ENCODE measurements at places on chromosomes 3 and 15.

- DNase-seq = no peak
Observed at GRCh38 chr3:51622413-51622812, 48.6 kb upstream of the TEX264 start.

DNA sequence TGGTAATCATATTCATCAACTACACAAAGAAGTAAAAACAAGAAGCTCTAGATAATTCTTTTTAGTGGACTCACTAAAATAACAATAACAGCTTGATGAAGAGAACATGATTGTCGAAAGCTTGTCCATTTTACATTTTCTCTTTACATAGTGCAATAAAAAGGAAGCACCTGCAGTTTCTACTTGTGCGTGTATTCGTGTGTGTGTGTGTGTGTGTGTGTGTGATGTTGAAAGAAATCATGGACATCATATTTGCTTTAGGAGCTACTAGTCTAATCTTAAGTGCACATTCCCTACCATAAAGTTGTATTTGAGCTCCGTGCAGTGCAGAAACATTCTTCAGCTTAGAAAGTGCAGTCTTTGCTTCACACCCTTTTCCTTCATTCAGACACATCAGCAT lies 288.8 kb downstream of the ZBTB20 start:
- DNase-seq = no peak

GRCh38 chr15:95596496-95596895 lies 734.0 kb upstream of the NR2F2 start:
- no peak for DNase-seq

GRCh38 chr3:55089211-55089610 lies 161.4 kb upstream of the LRTM1 start:
- DNase-seq = no peak

DNA sequence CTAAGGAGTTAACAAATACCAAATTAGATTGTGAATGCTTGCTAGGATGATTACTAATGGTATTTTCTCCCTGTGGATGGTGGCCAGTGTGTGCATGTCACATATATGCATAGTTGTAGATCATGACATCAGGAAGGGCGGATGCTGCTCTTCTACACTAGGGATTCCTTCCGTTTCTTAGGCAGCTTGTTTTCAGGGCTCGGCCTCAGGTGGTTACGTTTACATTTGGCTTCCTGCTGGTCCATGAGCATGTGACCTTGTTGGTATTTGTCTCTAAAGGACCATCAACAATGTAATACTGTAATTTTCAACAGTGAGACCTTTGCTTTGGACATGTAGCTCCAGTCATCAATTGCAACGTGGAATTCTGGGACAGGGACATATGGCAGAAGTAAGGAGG lies 221.4 kb downstream of the NR1D2 start:
- DNase-seq = no peak

DNA sequence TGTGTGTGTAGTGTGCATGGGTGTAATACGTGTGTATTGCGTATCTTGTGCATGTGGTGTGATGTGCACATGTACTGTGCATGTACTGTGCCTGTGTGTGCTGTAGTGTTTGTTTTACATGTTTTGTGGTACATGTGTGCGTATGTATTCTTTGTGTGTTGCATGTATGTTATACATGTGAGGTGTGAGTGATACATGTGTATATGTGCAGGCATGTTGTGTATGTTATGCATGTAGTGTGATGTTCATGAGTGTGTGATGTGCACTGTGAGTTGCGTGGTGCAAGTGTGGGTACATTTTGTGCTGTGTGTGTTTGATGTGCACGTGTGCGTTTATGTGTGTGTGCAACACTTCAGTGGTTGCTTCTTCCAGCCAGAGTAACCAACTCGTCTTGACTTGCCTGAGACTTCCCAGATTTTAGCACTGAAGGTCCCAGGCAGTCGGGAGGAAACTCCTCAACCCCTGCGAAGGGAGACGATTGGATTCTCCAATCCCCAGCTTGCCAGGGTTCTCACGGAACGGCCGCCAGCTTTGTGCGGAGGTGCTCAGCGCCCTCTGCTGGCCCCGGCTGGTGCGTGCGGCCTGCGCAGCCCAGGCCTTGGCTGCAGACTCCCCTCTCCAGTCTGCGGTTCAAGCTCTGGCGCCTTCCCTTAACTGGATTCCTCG lies 3.6 kb downstream of the GALNT15 start:
- DNase-seq = no peak

DNA sequence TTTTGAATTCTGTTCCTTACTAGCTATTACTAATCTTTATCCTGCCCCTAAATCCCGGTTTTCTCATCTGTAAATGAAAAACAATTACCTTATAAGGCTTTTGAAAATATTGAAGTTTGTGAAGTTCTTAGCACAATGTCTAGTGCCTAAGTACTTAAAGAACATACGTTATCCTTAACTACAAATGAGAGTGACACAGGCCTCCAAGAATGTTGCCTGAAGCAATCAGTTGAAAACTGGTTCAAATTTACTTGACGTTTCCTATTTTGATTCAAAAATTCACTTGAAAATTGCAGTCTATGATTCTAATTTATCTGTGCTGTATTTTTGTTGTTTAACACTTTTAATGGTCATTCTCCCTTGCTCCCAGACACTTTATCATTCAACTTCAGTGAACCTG lies 3.2 kb downstream of the SENP7 start:
- no peak for DNase-seq

- no peak for DNase-seq
Observed at GRCh38 chr3:138135146-138135832, 3.1 kb upstream of the A4GNT start.

DNA sequence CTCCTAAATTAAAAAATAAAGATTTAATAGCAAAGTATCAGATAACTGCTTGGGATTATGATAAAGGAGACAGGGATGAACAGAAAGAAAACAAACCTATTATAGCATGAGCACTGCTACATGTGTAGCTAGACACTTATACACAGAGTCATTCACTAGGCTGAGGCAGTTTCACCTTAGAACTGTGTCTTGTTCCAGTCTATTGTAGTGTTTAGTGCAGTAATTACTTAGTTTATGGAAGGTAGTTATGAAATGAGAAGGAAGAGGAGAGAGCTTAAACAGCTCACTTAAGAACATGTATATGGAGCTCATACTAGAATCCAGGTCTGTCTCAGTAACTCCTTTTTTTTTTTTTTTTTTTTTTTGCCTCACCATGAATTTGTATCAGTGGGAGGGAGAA lies 441.4 kb downstream of the PDCD6IP start:
- no peak for DNase-seq

GRCh38 chr15:36932070-36932469 lies 168.3 kb downstream of the MEIS2 start:
- no peak for DNase-seq

- no peak for DNase-seq
Observed at GRCh38 chr3:13564751-13565560, 16.0 kb downstream of the FBLN2 start.

GRCh38 chr3:76487446-76487845 lies 552.5 kb upstream of the ROBO2 start:
- DNase-seq = no peak

DNA sequence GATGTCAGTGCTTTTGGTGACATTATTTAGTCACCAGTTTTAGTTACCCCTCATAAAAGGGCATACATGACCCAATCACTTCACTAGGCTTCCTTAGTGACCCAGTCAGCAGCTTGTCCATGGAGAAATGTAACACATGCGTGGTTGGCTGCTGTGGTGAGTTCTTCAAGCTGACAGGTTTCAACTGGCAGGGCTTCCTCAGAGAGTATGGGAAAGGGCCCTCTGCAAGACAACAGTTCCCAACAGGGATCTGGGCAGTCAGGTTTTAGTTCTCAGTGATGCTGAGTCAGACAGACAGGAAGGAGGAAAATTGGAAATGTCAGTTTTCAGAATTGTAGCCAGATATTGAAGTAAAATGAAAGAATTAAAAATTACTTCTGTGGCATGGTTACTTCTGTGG lies 282.5 kb downstream of the TBL1XR1 start:
- DNase-seq = no peak

- no peak for DNase-seq
Observed at GRCh38 chr3:158403013-158403412, 168.0 kb upstream of the MLF1 start.

GRCh38 chr3:62688050-62688449 lies 187.2 kb downstream of the CADPS start:
- DNase-seq = no peak

DNA sequence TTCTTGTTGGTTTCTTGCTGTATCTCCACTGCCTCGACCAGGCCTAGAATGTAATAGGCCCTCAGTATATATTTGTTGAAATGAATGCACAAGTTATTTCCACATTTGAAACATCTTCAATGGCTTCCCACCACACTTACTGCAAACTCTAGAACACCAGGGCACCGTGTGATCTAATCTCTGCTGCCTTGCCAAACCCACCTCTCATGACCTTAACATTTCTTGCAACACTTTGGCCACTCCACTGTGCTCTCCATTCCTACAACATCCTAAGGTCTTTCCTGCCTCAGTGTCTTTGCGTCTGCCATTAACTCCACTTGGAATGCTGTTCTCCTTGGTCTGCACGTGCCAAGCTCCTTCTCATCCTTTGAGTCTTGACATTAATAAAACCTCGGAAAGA lies 14.1 kb downstream of the FRMD4B start:
- no peak for DNase-seq

DNA sequence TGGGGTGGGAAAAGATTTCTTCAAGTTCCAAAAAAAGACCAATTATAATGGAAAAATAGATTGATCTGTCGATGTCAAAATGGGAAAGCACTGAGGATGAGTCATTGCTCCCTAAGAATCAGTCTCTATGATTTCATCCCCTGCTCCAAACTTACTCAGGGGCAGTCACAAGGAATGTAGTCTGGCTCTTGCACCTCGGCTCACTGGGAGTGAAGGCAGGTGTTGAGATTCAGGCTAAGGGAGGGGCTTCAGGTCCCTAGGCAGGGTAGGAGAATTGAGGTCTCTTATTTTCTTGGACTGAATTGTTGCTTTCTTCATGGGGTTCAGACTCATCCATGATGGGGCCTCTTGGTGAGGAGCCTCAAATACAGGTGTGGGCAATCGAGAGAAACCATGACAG lies 14.2 kb downstream of the ESYT3 start:
- no peak for DNase-seq

DNA sequence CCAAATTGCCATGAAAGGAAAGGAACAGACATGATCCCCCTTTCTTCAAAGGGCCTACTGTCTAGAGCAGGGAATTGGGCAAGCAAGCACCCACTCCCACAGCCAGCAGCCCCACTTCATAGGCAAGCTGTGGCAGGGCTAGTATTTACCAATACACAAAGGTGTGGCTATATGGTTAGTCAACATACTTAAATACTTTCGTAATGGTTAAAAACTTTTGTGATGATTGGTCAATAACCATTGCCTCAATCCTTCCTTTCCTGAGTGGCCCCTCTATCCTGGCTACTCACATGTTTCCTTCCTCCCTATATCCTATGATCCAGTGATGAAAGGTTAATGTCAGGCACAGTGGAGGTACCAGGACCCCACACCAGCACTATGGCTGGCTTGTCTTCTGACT lies 30.1 kb upstream of the ARL8B start:
- DNase-seq = no peak

GRCh38 chr3:180932819-180933218 lies 20.3 kb downstream of the FXR1 start:
- DNase-seq = no peak

DNA sequence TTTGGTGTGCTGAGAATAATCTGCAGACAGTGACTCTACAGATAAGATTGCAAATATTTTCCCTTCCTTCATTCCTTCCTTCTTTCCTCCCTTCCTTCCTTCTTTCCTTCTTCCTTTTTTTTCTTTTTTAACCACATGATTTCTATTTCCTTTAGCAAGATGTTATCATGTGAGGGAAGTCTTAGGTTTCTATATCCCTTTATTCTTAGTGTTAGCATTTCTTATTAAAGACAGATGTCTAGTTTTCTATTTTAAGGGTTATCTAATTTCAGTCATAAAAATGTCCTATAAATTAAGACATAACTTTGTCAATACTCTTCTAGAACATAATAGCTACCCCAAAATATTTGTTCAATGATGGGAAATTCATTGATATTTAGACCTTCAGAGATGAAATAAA lies 470.9 kb downstream of the LPP start:
- DNase-seq = no peak

DNA sequence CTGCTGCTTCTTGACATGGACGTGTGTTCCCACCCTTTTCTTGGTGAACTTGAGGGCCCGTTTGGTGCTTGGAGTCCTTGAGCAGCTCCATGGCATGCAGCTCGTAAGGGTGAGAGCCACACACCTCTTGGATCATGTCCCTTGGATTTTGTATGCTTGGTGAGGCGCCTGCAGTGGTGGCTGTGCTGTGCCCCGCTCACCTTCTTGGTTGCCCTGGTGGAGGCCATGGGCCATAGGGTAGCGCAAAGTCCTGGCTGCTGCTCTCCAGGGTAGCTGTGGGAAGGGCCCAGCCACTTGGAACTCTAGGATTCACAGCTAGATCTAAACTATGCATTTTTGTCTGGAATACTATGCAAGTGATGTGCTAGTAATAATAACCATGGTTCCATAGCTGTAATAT lies 26.7 kb upstream of the DPPA4 start:
- no peak for DNase-seq

GRCh38 chr3:145681181-145681580 lies 479.8 kb downstream of the PLOD2 start:
- no peak for DNase-seq

- no peak for DNase-seq
Observed at GRCh38 chr3:1326546-1326945, 233.7 kb downstream of the CNTN6 start.

DNA sequence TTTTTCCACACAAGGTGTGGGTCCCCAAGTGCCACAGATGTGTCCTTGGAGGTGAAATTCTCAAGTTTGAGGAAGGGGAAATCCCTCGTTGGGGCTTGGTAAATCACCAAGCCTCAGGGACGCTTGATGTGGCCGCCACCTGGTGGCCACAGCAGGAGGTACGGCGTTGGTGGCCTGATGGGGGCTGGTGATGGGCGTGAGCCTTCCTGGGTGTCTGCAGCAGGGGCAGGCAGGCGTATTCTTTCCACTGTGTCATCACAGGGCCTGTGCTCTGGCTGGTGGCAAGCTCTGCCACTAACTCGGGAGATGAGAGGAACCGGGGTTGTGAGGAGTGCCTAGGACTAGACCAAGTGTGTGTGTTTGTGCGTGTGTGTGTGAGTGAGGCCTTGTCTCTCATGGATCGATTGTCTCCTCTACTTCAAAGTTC lies 4.2 kb downstream of the ACOX2 start:
- DNase-seq = no peak

DNA sequence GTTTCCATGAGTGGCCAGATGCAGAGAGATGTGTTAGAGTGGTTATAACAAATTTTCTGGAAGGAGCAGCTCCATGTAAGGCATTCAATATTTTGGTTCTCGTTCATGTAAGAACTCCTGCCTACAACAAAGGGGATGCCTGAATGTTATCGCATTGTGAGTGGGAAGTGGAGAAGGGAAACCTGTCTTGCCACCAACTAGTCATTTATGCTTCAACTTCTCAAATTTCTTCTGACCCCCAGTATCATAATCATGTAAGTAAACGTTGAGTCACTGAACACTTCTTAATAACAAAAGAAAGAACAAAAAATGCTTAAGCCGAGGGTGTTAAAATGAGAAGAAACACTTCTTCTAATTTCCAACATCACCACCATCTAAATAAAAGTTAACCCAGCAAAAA lies 62.0 kb upstream of the MRPL3 start:
- DNase-seq = no peak

- DNase-seq = no peak
Observed at GRCh38 chr3:170802164-170803151, 67.5 kb downstream of the RPL22L1 start.

- DNase-seq = no peak
Observed at GRCh38 chr3:9750556-9751411, 1.0 kb downstream of the OGG1 start.

- no peak for DNase-seq
Observed at GRCh38 chr3:143366672-143367071, 247.1 kb downstream of the CHST2 start.
